ENCODE measurements at places on chromosomes 1 and 21.

DNA sequence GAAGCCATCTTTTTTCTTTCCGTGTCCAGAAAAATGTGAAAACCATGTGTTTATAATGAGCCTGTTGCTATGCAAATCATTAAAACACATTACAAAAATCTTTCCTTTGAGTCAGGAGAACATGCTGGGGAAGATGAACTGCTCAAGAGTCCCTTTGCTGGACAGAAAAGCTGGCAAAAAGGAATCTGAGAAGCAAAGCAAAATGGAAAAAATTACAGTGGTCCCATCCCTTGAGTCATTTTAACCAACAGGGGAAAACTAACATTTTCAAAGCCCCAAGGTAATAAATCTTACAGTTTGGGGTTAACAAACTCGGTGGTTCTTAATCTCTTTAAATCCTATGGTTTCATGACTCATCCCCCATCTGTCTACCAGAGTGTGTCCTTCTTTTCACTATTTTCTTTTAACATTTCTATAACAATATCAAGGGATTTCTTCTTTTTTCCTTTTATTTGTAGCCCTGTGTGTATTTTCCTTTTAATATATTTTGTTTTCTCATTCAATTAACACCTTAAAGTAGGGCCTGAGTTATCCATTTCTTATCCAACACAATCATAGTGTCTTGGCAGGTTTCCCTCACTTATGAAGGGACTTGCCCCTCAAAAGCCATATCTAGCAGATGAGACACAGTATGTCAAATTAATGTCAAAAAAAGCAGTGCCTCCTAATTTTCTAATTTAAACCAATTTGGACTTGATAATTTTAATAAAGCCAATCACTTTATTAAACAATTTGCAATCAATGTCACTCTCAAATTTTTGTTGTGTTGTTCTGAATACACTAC is 105.4 kb downstream of the PTPN14 start:
- DNase-seq: no peak

- DNase-seq: no peak
These were observed 13.8 kb downstream of the LYST start for GRCh38 chr1:235852887-235853286.

- DNase-seq: peak; percentile 76
These were observed 15.6 kb upstream of the RAP1A start for GRCh38 chr1:111603979-111604378.

DNA sequence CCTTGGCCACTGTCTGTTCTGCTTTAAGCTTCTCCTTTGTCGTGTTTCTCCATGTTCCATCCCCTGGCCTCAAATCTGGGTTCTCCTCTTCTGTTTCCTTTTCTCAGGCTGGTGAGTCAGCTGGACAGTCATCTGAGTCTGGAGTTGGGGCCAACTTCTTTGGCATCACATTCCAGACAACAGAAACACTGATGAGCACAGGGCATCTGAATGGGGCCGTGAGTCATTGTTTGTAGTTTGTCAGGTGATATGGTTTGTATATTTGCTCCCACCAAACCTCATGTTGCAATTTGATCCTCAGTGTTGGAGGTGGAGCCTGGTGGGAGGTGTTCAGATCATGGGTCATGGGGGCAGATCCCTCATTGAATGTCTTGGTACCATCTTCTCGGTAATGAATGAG is 14.3 kb upstream of the OLIG2 start:
- peak; percentile 75 for DNase-seq

- DNase-seq: peak; percentile 94
These were observed 66.7 kb upstream of the VAMP3 start for GRCh38 chr1:7704214-7705047.

GRCh38 chr1:60017508-60018205 is 55.9 kb downstream of the C1orf87 start:
- DNase-seq: no peak

DNA sequence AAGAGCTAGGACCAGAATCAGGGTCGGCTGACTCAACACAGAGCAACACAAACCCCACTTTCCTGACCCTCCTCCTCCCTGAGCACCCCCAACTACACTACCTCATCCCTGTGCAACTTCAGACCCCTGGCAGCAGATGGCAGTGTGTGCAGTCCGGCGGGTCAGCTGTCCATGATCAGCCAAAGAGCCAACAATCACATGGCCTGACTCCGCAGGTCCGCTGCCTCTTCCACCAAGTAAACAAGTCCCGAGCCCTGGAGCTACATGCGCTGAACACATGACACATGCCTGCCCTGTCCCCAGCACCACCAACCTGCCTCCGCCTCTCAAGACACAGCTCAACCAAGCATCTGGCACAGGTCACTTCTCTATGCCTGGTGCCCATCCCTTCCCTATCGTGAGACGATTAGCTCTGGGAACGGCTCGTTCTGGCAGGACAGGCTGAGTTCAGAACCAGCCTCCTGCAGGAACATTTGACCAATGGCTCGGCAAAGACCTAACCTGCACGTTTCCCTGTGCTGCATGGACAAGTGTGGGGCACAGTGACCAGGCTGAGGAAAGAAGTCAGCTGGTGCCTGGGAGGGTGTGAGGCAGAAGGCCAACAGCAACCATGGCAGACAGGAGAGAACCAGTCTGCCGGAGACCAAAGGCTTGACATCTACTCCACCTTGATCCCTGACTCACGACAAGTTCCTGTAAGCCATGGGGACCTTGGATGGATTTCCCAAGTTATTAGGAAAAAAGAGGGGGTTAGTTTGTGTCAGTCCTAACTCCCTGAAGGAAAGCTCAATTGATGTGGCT is 60.3 kb downstream of the CD46 start:
- DNase-seq: no peak

DNA sequence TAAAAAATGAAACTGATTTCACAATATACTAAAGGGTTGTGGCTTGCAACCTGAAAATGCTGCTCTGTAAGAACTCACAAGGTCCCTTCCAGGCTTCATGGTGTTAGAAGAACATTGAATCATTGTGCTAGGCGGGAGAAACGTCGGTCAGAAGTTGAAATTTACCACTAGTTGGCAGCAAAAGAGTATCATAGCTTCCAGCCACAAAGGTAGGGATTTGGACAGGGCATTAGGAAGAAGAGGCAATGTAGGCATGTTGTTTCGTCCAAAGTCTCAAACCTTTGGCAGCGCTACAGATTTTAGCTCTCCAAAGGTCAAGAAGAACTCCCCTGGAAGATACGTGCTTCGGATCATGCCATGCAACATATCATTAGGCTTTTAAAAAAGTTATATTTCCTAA is 62.5 kb upstream of the ZP4 start:
- no peak for DNase-seq

DNA sequence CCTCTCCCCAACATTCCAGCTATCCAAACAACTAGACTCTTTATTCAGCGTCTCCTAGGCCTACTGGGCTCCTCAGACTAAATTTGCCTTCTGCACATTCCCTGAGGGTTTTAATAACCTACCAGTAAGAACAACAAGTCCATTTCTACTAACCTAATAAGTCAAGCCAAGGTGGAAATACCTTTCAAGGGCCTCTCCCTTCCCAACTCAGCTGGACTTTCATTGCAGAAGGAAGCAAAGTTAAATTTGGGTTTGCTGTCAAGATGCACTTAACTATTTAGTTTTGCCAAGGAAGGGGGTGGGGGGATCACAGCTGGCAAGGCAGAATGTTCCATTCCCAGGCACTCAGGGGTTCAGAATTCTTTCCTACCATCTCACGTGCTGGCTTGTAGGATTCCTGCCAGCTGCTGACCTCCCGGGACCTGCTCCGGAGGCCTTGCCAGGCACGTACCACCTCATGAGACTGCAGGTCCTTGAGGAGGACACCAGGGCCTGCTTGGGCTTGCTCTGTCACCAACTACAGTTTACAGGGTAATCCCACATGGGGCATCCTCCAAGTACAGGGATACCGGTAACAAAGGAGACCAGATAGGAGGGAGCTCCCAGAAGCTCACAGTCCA is 29.8 kb downstream of the SLC30A1 start:
- no peak for DNase-seq

DNA sequence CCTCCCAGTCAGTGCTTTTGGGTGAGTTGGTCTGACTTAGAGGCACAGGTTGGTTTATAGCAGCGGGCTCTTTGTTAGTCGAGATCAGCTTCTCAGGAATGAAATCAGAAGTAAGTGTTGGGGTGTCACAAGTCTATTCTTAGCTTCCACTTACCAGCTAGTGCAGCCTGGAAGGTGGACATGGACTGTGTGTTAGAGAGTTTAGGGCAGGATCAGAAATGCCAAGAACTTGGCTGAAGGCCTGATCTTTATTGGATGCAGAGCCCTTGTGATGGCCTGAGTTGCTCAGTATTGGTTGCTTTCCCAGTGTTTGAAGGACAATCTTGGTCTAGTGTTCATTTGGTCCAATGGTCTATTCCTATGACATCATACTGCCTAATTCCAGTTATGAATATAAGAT is 377.0 kb upstream of the USP24 start:
- DNase-seq: no peak

DNA sequence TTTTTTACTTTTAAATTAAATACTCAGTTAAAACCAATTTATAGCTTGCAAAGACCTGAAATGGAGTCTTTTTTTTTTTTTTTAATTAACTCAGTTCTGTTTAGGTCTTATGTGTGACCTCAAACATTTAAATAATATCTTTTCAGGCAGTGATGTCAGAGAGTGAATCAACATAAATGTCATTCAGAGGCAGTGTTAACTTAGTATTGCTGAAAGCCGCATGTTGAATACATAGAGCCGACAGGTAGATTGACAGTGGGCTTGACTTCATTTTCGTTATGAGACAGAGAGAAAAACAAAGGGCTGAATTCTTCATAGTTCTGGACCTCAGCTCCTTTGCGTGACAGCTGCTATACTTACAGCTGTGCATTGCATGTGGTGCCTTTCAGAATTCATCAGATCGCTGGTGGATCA is 51.5 kb downstream of the PRDM2 start:
- no peak for DNase-seq

- DNase-seq: no peak
These were observed 145.0 kb downstream of the TRABD2B start for GRCh38 chr1:47852006-47852718.

- peak; percentile 46 for DNase-seq
These were observed 7.4 kb downstream of the CD48 start for GRCh38 chr1:160704250-160704649.

DNA sequence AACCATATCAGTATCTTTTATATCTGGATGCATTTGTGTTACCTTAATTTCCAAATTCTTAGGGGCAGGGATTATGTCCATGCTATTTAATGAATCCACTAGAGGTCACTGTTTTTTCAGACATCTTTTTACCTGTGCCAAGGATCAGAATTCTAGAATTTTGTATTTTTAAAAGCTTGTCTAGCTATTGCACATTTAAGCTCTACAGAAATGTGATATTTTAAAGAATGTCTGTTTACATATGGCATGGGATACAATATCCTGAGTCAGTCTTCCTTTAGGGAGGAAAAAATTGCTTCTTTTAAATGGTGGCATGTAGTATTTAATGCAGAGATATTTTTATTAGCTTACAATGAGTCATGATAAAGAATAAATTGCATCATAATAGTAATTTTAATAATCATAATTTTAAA is 11.3 kb downstream of the RPAP2 start:
- no peak for DNase-seq

GRCh38 chr1:28417441-28417922 is 47.9 kb downstream of the PHACTR4 start:
- DNase-seq: peak; percentile 11
